Stimulated activated CD4-positive, alpha-beta T cell treated with anti-CD3 and anti-CD28 coated beads, Interleukin-15, amount 100 ng/mL, for 1 hour (primary cell): ENCODE measurements at places on chromosomes 7 and 10.

GRCh38 chr7:92010215-92010614 lies 69.6 kb downstream of the AKAP9 start:
- no peak for DNase-seq

- no peak for DNase-seq
Measured at GRCh38 chr7:143373255-143373794, 7.8 kb upstream of the ZYX start.

DNA sequence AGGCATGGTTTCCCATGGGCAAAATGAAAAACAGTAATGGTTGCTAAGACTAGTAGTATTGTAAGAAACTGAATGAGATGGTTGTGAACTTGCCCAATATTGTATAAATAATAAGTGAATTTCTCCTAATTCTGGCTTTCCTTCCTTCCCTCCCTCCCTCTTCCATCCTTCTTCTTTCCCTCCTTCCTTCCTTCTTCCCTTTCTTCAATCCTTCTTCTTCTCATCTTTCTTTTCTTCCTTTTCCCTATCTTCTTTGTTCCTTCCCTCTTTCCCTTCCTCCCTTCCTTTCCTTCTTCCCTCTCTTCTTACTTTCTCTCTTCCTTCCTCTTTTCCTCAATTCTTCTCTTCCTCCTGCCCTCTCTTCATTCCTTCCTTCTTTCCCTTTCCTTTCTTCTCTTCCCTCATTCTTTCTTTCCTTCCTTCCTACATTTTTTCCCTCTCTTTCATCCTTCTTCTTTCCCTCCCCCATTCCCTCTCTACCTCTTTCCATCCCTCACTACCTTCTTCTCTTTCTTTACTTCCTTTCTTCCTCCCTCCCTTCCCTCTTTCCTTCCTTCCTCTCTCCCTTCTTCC lies 4.1 kb upstream of the VWC2 start:
- no peak for DNase-seq

DNA sequence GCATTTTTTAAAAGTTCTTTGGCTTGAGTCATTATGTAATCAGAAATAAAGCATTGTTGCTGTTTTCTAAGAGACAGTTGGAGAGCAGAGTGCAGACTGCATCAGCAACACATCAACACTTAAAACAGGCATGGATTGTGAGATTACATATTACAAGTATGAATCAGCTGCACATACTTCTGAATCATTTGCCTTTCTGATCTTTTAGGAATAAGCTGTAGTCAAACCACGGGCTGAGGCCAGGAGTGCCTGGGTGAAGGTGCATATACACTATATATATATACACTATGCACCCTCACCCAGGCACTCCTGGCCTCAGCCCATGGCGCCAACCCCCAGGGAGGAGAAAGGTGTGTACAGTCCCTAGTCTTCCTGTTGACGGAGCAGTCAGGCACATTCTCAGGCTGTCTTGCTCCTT lies 52.4 kb upstream of the DLX6 start:
- DNase-seq, result no peak

DNA sequence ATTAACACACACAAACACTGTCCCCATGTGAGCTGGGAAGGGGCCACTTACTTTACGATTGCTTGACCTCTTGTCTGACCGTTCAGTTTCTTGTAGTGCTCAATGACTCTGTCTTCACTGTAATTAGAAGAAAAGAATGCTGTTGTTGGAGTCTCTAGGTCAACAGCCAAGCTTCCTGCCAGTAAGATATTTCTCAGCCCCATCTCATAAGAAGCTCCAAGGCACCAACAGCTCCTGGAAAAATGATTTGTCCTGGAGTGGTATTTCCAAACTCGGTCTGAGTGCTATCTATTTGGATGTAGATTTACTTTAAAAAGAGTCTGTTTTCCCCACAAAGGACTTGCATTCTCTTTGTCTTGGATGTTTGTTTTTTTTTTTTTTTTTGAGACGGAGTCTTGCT lies 153.7 kb downstream of the PRPF18 start:
- no peak for DNase-seq
